Amygdala (tissue), 56 donors: ENCODE measurements at places on chromosomes 5 and 9.

GRCh38 chr5:165228184-165228583 is 1722.8 kb downstream of the MAT2B start:
- DNase-seq, result no peak

DNA sequence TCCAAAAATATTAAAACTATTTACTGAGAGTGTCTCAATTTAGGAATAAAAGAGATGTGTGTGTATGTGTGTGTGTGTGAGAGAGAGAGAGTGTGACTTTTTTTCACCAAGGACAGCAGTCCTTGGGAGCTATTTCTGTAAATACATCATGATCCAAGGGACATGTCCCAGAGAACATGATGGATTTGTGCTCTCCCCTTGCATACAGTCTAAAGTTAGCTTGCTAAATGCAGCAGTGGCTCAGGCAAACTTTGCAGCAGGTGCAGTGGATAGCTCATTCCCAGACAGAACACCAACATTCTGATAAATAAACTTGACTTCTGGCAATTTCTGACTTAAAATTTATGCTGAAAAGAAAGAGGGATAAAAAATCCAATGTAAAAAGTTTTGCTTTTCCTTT is 55.4 kb upstream of the SGCD start:
- no peak for DNase-seq

DNA sequence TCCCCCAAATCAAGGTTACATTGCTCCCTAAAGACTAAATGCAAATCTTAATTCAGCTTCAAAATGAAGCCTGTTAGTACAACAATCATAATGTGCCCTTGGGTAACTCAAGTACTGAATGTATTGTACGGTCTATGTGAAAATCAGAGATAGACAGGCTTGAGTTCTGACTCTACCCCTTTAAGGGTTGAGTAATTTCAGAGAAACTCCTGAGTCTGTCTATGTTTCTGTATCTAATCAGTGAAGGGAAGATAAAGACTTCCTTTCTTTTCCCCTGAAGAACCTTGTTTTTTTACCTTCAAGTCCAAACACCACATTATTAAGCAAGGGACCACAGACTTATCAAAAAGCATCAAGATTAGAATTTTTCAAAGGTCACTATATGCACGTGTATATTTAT is 108.2 kb downstream of the MPDZ start:
- DNase-seq, result no peak

- no peak for DNase-seq
Observed at GRCh38 chr5:154260224-154260927, 69.8 kb downstream of the GALNT10 start.

DNA sequence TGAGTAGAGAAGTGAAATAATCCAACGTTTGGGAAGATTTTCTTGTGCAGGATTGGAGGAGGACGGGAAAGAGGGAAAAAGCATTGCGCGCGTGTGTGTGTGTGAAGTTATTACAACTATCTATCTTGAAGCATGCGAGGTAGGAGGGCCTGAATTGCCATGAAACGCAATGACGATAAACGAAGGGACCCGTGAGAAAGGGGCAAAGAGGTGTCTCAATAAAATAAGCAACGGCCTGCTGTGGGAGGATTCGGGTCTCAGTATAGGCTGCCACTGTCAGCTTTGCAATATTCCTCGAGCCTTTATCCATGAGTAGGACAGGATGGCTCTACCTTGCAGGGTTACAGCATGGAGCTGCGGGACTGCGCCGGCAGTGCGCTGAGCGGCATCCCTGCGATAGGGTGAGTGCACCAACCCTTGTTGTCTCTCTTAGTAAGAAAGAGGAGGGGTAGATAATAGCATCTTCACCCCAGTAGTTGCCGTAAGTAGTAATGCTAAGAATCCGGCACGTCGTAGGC is 631 bp upstream of the RCL1 start:
- DNase-seq, result no peak

- no peak for DNase-seq
Observed at GRCh38 chr5:106874974-106875373, 795.8 kb downstream of the EFNA5 start.

- no peak for DNase-seq
Observed at GRCh38 chr5:129014185-129014584, 48.9 kb downstream of the SLC27A6 start.

DNA sequence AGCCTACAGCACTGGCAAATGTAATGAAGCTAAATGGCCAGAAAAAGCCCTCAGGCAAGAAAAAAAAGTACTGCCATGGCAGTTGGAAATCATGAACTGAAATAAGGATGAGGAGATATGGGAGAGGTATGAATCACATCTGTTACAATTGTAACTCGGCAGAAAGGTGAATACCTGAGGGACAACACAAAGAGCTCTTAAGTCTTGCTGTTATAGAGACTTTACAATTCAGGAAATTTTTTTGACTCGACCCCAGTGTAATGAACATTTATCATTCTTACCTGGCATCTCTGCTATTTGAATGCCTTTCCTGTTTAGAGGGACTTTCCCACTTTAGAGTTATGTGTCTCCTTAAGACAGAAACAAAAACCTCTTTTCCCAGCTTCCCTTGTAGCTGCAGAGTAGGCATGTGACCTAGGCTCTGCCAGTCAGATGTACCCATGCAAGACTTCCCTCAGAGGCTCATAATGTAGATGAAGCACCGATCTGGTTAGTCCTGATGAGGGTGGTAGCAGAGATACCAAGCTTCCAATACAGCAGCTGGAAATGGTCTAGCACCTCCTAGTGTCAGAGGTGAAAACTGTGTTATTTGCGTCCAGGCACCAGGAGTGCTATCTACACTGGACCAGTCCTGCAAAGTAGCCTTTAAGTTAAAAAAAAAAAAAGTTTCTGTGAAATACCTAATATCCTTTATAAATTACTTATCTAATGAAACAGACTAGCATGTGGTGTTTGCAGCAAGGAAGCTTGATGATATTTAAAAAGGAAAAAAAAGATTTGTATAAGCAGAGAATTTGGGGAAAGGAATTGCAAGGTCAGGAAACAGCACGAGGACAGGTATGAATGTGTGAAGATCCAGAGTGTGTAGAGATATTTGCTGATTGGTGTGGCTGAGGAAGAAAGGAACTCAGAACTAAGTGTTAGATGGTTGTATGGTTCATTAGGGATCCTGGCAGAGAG is 146.9 kb upstream of the SLC1A3 start:
- DNase-seq, result no peak

- no peak for DNase-seq
Observed at GRCh38 chr9:76733096-76733495, 31.1 kb upstream of the PCA3 start.
